Fibroblast of skin of scalp (primary cell): ENCODE measurements at places on chromosomes 7 and 10.

GRCh38 chr10:50480054-50481007 is 143.4 kb downstream of the SGMS1 start:
- no peak for DNase-seq

GRCh38 chr7:4825081-4825480 is 36.7 kb downstream of the PAPOLB start:
- DNase-seq: no peak

GRCh38 chr7:100897772-100898454 is 2.2 kb upstream of the ACHE start:
- no peak for DNase-seq

DNA sequence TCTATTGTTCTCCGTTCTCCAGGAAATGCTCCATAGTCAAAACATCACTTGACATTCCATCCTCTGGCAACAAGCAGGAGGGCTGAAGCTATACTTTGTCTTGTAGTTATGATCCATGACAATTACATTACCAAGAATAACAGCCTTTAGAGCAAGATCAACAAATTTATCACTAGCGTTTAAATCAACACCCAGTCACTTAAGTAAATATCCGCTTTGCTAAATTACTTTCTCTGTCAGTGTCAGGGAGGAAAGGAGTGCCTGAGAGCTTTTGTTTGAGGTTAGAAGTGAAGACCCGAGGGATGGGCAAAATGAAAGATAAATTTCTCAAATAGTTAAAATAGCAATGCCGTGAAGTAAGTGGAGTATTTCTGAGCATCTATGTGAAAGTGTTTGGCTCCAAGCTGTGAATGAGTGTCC is 236.1 kb upstream of the BMPER start:
- peak; percentile 77 for DNase-seq

- no peak for DNase-seq
These were observed 25.1 kb downstream of the PWWP2B start for GRCh38 chr10:132421847-132422751.

- DNase-seq: no peak
These were observed 235.5 kb downstream of the GRM8 start for GRCh38 chr7:127017196-127017595.

- DNase-seq: no peak
These were observed 215.8 kb downstream of the PHTF2 start for GRCh38 chr7:78014401-78014800.

- no peak for DNase-seq
These were observed 10.3 kb downstream of the ZNF775 start for GRCh38 chr7:150389532-150389816.

- peak; percentile 6 for DNase-seq
These were observed 158.8 kb upstream of the SEMA3E start for GRCh38 chr7:83807774-83808173.

GRCh38 chr10:124723826-124724225 is 20.4 kb downstream of the FAM53B start:
- DNase-seq: no peak

- peak; percentile 12 for DNase-seq
These were observed 36.3 kb upstream of the RNF32 start for GRCh38 chr7:156604311-156604710.

- DNase-seq: no peak
These were observed 13.2 kb upstream of the LMBR1 start for GRCh38 chr7:156906200-156906649.

GRCh38 chr10:9443758-9444157 is 1389.3 kb downstream of the GATA3 start:
- DNase-seq: no peak

- DNase-seq: no peak
These were observed 17.4 kb downstream of the KPNA7 start for GRCh38 chr7:99190359-99191009.

GRCh38 chr7:79199266-79199665 is 254.2 kb downstream of the MAGI2 start:
- no peak for DNase-seq

DNA sequence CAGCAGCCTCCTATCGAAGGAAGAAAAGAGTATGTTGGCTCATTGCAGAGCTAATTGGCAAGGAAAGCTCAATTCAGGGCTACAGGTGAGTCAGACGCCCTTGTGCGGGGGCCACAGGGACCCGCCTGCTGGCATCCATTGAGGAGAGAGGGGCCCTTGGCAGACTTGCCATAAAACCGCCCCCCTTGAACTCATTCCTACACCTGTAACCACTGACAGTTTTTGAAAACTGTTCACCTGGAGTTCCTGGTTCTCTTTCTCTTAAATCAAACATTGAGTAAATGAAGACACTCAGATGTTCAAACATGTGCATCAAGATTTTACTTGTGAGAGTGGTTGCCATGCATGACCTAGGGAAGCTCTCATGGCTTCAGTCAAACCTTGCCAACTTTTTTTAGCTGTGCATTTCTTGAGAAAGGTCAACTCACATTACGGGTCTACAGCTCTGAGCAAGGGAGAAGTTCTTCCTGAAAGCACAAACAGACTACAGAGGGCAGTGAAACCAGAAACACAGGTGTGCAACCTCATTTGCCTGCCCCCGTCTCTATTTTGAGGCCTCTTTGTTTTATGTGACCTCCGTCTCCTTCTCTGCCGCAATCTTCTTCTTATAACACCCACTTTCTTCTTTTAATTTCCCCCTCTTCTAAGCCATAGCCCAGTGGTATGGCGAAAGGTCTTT is 87.8 kb downstream of the TBXAS1 start:
- no peak for DNase-seq

DNA sequence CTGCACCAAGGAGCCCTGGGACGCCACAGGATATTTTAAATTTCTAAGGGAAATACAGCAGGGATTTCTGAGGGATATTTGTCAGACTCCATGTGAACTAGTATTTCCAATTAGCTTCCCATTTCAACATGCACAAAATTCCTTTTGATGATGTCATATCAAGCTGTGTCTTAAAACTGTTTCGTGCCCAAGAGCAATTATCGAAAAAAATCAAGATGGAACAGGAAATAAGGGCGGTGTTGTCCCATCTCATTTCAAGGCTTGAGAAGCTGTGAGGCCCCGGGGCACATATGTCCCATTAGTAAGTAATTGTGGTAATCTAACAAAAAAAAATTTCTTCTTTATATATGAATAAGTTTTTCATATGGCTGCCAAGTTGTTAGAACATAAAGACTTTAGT is 47.4 kb downstream of the PPP1R17 start:
- no peak for DNase-seq

DNA sequence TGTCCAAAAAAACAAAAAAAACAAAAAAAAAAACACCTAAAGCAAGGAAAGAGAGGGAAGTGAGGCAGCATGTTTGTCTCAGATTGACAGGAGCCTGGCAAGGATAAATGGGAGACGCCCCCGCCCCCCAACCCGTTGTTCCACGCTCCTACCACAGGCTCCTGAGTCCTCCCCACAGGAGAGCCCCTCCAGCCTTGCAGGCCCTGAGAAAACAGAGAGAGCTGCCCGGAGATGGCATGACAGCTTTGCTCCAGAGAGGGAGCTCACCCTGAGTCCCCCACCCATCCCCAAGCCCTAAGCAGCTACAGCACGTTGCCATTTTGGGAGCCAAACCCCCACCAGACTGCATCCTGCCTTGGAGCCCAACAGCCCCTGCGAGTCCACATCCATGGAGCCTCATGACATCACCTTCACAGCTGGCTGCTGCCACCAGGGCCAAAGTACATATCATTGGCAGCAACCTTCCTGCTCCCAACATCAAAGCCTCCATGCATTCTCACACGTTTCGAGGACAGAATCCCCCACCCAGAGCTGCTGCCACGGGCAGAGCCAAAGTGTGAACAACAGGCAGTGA is 1283.3 kb downstream of the TYW1 start:
- no peak for DNase-seq

GRCh38 chr10:78626471-78626870 is 442.3 kb upstream of the ZMIZ1 start:
- no peak for DNase-seq

- DNase-seq: no peak
These were observed 678.3 kb upstream of the C7orf33 start for GRCh38 chr7:147912291-147912690.

DNA sequence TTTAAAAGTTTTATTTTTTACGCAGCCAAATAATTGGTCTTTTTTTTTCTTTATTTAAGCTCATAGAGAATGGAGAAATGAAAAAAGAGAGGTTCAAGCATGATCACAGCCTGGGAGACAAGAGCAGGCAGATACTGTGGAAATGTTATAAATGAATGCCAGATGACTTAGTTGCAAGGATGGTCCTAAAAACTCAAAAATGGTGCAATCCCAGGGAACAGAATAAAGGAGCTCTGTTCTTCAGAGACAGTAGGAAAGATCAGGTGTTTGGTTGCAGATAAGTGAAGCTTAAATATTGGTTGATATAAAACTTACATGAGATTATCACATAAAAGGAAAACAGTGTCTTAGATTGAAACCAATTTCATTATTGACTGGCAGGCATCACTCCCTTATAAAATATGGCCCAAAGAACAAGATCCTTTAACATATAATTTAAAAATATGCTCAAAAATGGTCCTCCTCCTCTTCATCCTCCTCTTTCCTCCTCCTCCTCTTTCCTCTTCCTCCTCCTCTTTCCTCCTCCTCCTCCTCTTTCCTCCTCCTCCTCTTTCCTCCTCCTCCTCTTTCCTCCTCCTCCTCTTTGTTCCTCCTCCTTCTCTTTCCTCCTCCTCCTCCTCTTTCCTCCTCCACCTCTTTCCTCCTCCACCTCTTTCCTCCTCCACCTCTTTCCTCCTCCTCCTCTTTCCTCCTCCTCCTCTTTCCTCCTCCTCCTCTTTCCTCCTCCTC is 18.6 kb downstream of the GNAT3 start:
- no peak for DNase-seq

- DNase-seq: no peak
These were observed at the start of gene EZH2 for GRCh38 chr7:148884049-148884298. TSS of gene EZH2 (minus strand) at chr7:148884291. CDS start at chr7:148847298, 36,993 bp downstream.

DNA sequence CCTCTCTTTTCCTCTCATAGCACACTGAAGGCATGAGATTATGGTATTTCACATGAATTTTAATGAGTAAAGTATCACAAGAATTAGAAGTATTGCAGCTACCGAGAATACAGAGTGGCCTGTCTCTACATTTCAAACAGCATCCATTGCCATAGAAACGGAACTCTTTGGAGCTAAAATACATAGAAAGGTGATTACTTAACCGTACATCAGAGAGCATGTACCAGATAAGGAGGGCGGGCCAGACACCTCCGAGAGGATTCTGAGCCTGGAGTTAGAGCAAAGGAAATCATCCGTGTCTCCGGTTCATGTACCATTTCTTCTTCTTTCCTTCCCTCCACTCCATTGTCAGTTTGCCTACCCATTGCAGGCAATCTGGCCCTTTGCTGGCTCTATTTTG is 196.7 kb downstream of the KLF6 start:
- no peak for DNase-seq

DNA sequence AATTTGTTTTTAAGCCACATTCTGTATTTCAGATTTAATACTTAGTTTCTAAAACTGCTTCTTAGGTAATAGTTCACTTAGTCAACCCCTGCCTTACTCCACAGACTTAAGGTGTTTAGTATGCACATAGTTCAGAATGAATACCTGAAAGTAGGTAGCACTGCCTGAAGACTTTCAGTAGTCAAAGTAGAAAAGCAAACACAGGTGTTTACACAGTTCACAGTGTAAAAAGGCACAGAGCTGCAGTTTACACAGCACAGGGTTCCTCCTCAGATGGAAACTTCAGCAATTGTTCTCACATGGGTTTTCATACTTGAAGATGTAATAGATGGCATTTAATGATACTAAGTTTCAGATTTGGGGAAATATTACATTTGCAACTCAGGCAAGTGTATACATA is 3.1 kb upstream of the PKD1L1 start:
- DNase-seq: no peak

DNA sequence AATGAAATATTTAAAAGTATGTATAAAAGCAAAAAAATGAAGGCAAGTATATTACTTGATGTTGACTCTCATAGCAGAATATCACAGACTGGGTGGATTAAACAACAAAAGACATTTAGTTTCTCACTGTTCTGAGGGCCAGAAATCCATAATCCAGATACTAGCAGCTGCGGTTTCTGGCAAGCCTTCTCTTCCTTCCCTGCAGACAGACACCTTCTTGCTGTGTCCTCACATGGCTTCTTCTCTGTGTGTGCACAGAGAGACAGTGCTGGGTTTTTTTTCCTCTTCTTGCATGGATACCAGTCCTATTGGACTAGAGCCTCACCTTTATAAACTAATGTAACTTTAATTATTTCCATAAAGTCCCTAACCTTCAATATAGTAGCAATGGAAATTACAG is 127.9 kb upstream of the AKR1E2 start:
- DNase-seq: no peak

GRCh38 chr7:93503088-93503487 is 71.4 kb downstream of the CALCR start:
- DNase-seq: no peak

DNA sequence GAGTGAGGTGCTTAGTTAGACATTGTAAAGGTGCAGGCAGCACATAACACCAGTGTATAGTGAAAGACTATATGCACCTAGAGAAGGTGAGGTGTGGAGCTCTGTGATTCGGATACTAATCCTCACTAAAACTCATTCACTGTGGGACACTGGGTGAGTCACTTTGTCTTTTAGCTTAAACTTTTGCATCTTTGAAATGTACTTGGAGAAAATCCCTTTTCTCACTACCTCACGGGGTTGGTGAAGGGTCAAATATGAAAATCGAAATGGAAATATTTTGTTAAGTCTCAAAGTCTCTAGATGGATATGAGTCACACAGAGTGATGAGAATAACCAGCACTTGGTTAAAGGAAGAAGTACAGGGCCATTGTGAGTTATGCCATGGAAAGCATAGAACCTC is 38.0 kb downstream of the MDFIC start:
- DNase-seq: peak; percentile 39

GRCh38 chr10:94065362-94065761 is 71.6 kb downstream of the PLCE1 start:
- no peak for DNase-seq

DNA sequence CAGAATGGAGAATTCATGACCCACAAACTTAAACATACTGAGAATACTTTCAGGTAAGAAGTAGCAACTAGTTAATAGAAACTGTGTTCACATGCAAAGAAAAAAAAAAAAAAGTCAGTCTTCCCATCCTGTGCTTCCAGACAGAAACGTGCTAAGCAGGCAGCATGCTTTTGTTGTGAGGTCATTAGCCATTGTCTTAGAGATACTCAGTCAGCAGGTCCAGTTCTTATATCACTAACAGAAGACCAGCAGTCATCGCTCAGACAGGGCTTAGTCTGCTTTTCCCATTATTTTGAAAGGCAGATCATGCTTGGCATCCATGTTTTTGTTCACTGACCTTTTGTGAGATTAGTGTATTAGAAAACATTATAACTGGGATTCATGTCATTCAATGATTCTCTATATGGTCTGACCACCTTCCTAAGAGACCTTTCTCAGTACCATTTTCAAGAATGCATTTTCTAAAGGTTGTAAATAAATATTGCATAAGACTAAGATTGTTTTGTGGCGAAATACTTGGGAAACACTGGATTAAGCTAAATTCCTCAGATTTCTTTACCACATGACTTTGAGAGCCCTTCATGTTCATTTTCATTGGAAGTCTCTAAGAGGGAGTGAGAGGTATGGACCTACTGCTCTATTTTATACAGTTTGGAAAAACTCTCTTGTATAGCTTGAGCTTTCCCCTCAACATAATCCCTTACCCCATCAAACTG is 45.0 kb upstream of the AGBL3 start:
- peak; percentile 83 for DNase-seq
